ENCODE measurements at places on chromosomes 16 and 17.

- DNase-seq: no peak
Observed at GRCh38 chr17:10836966-10837590, 809 bp downstream of the PIRT start.

GRCh38 chr17:50209472-50210239 is 8.2 kb upstream of the COL1A1 start:
- DNase-seq: peak; percentile 98

DNA sequence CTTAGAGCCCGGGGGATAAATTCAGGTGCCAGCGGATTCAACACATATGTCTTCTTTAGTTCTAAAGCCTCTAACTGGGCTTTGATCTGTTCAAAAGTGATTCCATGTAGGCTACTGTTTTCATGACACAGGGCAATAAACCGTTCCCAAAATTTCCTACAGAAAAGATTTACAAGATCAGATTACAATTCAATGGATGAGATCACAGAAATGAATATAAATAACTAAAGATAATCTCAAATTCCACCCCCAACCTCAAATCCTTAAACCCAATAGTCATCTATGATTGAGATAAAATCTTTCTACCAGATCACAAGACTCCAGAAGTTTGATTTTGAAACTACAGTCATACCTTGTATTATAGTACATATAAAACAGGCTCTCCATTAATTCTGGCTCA is 84.3 kb downstream of the CACNG1 start:
- DNase-seq: no peak

GRCh38 chr17:9512323-9513168 is 63.1 kb downstream of the STX8 start:
- DNase-seq: peak; percentile 64

DNA sequence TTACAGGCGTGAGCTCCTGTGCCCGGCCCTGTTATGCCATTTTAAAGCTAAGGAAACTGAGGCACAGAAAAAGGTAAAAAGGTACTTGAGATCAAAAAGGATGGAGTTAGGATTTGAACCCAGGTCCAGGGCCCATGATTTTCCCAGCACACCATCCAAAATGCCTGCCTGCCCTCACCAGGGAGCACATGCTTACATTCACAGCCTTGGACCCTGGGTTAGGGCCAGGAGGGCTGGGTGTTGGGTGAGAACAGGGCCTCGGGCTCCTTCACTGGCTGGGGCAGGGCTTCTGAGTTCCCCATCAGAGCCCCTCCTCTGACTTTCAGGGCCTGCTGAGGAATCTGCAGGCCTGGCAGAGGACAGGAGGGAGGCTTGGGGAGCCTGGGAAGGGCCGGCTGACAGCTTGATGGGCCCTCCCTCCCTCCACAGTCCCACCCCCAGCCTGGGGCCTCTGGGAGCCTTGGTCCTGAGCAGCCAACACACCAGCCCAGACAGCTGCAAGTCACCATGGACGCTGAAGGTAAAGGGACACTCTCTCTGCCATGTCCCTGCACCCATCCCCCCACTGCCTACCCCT is at the start of gene QPRT:
TSS of gene QPRT (plus strand) at position 490 of the 577 bp plus-strand sequence. CDS start at position 508, 18 bp downstream.
- DNase-seq: peak; percentile 39

GRCh38 chr17:31744511-31744951 is 114.5 kb downstream of the COPRS start:
- DNase-seq: no peak

GRCh38 chr16:253833-254232 is 19.2 kb downstream of the FAM234A start:
- no peak for DNase-seq

DNA sequence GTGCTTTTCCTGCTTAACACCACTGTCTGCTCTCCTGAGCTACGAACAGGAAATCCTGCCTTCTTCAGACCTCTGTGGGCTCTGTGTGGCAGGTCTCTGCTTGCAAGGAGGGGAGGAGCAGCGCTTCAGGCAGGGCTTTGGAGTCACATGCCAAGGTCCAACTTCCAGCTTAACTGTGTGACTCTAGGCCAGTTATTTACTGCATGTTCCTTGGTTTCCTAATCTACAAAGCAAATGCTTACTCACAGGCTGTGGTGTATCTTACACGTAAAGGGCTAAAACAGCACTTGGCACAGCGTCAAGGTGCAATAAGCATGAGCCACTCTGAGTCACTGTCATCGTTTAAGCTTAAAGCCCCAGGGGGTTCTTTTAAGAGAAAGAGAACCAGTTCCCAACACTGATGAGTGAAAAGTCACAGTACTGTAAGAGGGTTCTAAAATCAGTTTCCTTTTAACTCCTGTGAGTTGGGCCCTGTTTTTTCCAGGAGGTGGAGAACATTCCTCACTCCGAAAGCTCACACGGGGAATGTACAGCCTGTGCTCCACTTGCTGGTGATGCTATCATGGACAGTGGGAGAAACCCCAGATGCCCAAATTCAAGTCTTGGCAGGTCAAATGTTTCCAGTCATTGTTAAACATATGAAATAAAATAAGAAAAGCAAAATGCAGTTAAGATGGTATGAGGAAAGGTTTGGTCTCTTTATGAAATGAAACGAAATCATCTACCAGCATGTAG is 54.1 kb upstream of the BCAR1 start:
- peak; percentile 98 for DNase-seq

DNA sequence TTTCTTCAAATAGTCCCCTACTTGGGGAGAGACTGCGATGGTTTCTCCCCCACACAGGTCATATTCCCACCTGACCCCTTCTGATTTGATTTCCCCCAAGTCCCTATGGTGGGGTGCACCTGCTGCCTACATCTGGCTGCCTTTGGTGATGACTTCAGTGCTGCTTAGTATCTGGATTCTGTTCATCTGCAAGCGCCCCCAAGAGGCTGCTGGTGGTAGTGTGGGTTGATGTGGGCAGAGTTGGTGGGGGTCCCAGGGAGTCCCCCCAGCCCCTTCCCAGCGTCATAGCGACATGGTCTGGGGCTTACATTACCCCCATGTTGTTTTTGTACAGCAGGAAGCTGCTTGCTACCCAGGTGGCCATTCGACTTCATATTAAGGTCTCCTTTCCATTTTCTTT is 99.2 kb downstream of the NTN1 start:
- no peak for DNase-seq

- peak; percentile 90 for DNase-seq
Observed at GRCh38 chr17:47889734-47890529, 6.1 kb upstream of the SP2 start.

- DNase-seq: no peak
Observed at GRCh38 chr16:4574919-4575705, 19.0 kb downstream of the C16orf96 start.

- DNase-seq: peak; percentile 26
Observed at GRCh38 chr16:51708861-51709260, 557.8 kb upstream of the SALL1 start.

GRCh38 chr16:87664792-87665191 is 62.5 kb downstream of the JPH3 start:
- no peak for DNase-seq

GRCh38 chr16:51009359-51009758 is 141.7 kb downstream of the SALL1 start:
- no peak for DNase-seq

DNA sequence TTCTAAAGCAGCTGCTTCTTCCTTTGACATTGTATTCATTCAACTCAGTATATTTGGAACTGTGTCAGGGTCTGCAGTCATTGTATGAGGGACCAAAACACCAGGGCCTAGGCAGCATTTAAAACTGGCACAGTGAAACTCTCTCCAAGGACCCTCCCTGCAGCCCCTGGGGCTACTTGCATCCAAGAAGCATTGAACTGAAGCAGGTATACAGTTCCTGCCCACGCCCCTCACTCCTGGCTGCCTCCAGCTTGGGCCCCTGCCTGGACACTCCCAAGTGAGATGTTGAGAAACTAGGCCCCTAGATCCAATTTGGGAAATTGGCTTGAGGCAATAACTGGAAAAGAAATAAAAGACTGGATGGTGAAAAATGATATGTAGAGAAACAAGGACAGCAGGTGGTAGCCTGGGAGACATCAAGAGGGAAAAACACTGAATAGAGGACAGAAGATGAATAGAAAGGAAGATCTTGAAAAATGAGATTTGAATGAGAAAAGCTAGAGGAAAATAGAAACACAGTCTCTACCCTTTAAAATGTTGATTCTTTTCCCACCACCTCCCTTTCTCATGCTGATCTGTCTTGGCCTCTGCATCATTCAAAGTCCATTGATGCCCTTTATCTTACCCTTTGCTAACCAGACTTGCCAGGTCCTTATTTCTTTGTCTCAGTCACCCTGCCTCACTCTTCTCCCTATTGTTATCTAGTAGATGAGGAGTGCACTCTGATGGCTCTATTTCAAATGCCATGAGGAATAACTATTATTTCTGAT is 368.8 kb upstream of the CDH8 start:
- no peak for DNase-seq

GRCh38 chr16:65070831-65071432 is 50.9 kb downstream of the CDH11 start:
- DNase-seq: peak; percentile 93

GRCh38 chr16:66936462-66936861 is 1.1 kb downstream of the CES2 start:
- DNase-seq: no peak

DNA sequence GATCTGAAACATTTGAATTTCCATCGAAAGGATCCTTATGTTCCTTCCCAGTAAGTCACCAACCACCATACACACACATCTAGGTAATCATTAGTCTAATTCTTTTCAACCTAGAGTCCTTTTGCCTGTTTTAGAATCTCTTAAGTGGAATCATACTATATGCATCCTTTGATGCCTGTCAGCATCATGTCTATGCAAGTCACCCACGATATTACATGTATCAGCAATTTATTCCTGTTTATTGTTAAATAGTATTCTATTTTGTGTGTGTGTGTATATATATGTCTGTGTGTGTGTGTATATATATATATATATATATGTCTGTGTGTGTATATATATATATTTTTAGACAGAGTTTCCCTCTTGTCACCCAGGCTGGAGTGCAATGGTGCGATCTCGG is 78.9 kb upstream of the RPH3AL start:
- no peak for DNase-seq

GRCh38 chr17:71909155-71909554 is 211.7 kb upstream of the SOX9 start:
- DNase-seq: no peak

- peak; percentile 71 for DNase-seq
Observed at GRCh38 chr17:81870131-81870980, 781 bp downstream of the ARHGDIA start.

DNA sequence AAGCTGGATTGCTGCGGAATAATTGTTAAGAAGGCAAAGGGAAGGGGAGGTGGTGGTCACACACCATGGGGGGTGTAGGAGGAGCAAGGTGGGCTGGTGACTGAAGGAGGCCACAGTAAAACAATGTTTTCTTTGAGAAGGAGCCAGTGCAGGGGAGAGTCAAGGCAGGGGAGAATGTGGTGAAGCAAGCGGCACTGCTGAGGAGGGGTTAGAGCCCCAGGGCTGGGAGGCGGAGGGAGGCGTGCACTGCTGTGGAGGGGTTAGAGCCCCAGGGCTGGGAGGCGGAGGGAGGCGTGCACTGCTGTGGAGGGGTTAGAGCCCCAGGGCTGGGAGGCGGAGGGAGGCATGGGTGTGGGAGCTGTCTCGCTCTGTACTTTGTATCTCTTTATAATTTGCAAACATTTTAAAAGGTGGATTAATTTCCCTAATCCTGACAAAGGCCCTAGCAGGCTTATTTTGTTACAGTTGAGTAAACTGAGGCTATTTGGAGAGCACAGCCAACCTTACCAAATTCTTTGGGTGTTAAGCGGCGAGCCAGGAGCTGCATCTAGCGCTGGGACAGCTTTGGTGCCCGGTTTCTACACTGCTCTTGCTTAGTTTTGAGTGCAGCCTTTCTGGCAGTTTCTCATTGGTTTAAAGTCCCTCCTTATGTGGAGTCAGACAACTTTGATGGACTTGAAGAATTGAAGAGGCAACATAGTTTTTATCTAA is 20.9 kb downstream of the RPTOR start:
- peak; percentile 47 for DNase-seq

GRCh38 chr17:28686296-28686695 is 24.3 kb downstream of the SUPT6H start:
- DNase-seq: no peak

DNA sequence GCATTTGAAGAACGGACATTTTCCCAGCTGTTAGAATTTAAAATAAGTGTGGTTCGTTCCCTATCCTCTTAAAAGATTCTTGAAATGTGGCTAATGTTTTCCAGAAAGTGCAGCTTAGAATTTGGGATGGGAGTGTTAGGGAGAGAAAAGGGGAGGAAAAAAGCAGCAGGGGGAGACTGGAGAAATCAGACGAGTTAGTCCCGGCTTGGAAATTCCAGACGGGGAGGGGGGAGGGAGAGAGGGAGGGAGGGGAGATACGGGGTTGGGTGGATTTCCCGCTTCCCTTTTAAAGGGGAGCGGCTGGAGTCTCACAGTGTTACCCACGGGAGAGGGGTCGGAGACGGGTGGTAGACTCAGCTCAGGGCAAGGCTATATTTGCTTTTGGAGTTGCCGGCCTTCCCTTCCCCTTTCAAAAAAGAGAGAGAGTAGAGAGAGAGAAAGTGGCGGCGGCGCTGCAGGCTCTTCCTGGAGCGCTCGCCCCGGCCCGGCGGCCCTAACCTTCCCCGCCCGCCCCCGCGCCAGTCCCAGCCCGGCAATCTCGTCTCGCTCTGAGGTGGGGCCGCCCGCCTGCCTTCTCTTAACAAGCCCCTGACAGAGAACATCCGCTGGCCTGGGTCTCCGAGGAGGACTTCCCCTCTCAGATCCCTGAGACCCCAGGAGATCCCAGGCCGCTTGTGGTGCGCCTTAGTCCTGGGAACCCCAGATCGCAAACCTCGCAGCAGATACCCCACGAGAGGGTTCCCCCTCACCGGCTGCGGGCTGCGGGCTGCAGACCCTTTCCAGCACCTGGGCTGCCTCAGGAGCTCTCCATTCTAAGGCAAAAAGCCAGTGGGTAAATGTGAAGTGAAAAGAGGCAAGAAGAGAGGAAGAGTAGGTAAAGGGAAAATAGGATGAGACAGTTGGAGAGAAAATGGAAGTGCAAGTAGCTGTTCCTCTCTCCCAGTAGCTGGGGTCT is 6.6 kb downstream of the IGF2BP1 start:
- DNase-seq: peak; percentile 63

- no peak for DNase-seq
Observed at GRCh38 chr16:30558789-30559377, 709 bp upstream of the ZNF764 start.

DNA sequence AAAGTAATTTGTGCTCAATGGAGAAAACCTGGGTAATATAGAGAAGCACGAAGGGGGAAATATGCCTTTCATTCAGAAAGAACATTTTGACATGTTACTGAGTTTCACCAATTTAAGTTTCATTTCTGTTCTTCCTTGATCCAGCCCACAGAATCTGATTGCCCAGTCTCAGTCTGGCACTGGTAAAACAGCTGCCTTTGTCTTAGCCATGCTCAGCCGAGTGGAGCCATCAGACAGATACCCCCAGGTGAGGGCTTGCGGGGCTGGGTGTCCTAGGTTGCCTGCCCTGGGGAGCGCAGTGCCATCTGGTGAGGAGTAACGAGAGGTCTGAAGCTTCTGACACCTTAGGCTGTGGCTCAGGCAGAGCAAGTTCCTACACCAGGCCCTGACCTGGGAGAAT is 17.7 kb downstream of the DDX19A start:
- no peak for DNase-seq

- DNase-seq: no peak
Observed at GRCh38 chr16:53007095-53007494, 45.6 kb downstream of the CHD9NB start.

Data from astrocyte of the hippocampus (primary cell).